ENCODE measurements at places on chromosomes 11 and 22. TPM values are rescaled to one million over a fixed set of nuclear protein-coding genes. Genes with fewer than 3 reads are reported as not detected.

Gene MTMR3
- total RNA-seq = 29.8 TPM

Gene SAA4
- total RNA-seq = 0.27 TPM

Gene KBTBD3
- total RNA-seq = 4.3 TPM

Gene OR52I2
- total RNA-seq = not detected

Gene JAML
- total RNA-seq = not detected

All from fibroblast of the aortic adventitia (primary cell).